CD4-positive, alpha-beta T cell treated with Interleukin-17A for 4 hours (primary cell): ENCODE measurements at places on chromosomes 6 and 20.

DNA sequence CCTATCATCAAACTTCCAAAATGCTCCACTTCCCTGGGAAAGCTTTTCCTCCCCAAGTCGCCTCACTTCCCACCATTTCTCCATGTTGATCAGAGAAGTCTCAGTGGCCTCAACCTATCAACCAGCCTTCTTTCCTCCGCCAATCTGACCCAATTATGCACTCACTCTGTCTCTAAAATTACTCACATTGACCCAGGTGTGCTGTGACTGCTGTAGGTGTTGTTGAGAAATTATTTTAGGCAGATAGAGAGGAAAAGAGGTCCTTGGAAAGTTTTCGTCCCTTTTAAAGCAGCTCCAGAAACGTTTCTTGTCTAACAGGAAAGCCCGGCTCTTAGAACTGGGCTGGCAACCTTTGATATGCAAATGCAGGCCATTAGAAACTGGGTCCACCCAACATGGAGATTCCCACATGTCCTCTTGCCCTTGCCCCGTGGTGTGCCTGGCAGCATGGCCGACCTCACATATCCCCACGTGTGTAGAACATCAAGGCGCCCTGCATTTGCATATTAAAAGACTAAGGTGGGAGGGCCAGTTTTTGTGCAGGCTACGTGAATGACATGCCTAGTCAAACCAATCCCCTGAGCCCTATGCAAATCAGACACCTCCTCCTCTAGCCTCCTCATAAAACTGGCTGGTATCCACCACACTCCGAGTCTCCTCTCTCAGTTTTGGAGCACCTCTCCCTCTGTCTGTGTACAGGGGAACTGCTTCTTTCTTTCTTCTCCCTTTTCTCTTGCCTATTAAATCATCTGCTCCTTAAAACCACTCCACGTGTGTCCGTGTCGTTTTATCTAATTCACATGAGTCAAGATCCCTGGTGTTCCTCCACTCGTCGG, 12.9 kb downstream of the IPCEF1 start:
- DNase-seq, result no peak

- peak; percentile 43 for DNase-seq
Measured at GRCh38 chr6:161111261-161111660, 119.7 kb downstream of the MAP3K4 start.

- DNase-seq, result no peak
Measured at GRCh38 chr6:45685076-45685475, 307.3 kb upstream of the SUPT3H start.

DNA sequence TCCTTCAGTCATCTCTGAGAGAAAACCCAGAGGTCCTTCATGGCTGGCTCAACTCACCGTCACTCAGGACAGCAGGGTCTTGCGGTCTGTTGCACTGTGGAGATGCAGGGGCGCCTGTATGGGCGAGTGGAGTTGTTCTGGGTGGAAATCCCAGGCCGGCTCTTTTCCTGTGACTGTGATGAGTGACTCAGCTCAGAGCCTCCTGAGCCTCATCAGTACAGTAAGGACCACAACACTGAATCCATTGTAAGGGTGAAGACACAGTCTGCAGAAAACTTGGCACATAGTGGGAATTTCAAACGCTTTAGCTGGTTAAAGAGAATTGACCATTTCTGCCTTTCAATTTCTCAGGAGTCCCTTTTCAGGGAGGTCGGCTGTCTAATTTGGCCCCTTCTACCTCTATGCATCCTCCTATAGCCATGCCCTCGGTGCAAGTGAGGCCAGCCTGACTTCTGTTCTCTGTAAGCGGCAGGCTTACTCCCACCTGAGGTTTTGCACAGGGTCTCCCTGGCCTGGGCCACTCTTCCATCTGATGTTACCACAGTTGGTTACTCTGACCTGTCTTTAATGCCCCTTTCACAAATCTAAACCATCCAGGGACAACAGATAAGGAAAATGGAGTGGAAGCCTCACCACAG, 35.5 kb upstream of the TBXT start:
- DNase-seq, result no peak

DNA sequence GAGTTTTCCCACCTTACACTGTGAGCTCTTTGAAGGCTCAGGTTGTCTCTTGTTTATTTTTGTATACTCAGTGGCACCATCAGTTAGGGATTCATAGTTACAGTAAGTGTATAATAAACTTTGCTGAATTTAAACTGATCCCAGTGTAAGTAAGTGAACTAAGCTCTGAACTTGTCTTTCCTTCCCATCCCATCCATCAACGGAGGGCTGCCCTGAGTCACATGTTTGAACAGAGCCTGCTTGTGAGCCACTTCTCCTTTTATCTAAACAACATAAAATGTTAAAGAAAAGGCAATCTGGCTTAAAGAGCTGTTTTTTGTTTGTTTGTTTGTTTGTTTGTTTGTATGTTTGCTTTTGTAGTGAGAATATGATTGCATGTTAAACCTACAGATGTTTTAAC, 185.7 kb upstream of the MARCKS start:
- no peak for DNase-seq

- DNase-seq, result no peak
Measured at GRCh38 chr6:90973188-90973587, 386.3 kb upstream of the MAP3K7 start.

GRCh38 chr6:87908978-87909811, 138.4 kb upstream of the SPACA1 start:
- DNase-seq, result no peak

GRCh38 chr20:6434131-6434530, 311.3 kb upstream of the FERMT1 start:
- DNase-seq, result no peak

- DNase-seq, result no peak
Measured at GRCh38 chr6:56689114-56689513, 46.4 kb upstream of the DST start.

DNA sequence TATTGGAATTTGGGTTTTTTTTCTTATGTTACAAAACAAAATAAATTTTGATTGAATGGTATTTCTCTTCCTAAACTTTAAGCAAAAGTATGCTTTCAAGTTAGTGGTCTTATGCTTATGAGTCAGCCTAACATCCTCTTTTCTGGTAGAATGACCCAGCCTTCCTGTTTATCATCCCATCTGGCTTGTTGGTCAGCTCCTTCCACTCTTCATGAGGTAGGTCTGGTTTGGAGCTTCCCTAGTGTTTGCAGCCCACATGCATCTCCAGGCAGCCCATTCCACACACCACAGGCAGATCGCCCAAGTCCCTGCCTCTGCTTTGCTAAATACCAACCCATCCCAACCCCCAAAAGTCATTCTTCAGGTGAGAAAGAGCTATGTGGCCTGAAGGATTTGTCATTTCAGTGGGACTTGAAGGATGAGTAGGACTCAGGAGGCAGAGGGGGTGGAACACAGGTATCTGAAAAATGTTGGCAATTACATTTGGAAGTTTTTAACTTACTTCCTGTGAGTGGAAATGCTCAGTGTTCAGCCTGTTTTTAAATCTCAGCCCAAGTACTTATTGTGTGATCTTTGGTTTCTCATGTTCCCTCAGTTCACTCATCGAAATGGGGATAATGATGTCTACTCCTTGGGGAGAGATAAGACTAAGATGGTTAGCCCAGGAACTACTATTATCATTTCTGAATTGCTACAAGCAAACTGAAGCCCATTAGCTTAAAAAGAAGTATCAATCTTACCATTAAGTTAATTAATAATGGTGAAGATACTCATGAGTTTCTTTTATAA, 294.0 kb downstream of the ADGB start:
- DNase-seq, result no peak

DNA sequence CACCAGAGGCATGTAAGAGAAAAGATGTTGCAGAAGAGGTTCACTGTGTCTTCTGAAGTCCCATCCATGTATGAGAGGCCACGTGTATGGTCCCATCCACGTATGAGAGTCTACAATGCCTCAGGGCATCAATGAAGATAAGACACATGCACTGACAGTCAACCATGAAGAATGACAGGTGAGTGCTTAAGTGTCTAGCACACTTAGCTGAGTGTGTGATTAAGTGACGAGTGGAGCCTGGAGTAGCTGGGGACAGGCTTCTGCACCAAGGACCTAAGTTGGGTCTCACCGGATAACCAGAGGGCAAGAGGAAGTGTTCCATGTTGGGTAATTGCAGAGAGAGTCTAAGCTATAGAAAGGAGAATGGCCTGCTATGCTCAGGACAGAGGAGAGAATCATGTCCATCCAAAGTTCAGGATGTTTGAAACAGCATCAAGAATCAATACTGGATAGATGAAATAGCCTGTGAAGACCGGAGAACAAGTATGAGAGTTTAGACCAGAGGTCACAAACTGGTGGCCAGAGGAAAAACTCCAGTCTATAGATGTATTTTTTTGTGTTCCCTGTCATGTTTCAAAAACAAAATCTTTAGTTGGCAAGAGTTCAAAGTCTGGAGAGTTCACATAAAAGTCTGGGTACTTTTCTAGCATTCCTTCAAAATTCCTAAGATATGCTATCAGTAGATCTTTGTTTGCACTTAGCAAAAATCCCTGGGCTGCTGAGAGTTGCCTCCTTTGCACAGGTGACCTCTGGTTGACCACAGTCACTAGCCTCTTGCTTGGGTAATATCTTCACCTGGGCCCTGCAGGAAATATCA, 165.8 kb downstream of the KIF16B start:
- DNase-seq, result no peak

- DNase-seq, result no peak
Measured at GRCh38 chr6:142118925-142119324, 13.8 kb upstream of the GJE1 start.

- DNase-seq, result no peak
Measured at GRCh38 chr20:62198496-62198895, 15.7 kb downstream of the MTG2 start.

DNA sequence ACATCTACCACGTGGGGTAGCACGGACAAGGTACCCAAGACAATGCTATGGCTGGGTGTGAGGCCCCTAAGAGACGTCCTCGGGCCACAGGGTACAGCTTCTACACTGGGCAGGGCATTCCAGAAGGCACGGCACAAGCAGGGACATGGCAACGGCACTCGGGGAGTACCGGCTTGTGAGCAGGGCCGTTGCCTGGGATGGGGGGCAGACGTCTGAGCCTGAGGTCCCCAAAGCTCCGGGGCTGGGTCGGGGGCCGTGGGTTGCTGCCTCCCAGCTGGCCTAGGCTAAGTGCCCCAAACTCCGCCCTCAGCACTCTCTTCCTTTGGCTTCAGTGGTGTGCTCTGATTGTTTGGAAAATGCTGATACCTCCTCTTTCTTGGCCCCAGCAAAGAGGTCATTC, 110.6 kb downstream of the SULF2 start:
- no peak for DNase-seq

DNA sequence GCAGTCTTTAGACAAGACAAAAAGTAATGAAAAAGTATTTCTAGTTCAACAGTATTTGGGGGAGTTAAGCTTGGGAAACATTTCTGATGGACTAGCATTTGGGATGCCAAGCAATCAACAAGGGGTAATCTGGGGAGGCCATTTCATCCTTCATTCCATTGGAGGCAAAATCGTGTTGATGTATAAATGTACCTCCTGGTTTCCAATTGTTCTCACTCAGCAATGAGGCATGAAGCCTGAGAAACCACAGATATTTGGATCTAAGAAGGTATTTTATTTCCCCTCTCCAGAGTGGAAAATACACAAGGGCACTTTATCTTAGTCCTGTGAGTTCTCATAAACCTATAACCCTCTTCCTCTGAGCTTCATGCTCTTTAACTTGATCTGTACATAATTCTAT, 68.2 kb downstream of the TBX18 start:
- no peak for DNase-seq

DNA sequence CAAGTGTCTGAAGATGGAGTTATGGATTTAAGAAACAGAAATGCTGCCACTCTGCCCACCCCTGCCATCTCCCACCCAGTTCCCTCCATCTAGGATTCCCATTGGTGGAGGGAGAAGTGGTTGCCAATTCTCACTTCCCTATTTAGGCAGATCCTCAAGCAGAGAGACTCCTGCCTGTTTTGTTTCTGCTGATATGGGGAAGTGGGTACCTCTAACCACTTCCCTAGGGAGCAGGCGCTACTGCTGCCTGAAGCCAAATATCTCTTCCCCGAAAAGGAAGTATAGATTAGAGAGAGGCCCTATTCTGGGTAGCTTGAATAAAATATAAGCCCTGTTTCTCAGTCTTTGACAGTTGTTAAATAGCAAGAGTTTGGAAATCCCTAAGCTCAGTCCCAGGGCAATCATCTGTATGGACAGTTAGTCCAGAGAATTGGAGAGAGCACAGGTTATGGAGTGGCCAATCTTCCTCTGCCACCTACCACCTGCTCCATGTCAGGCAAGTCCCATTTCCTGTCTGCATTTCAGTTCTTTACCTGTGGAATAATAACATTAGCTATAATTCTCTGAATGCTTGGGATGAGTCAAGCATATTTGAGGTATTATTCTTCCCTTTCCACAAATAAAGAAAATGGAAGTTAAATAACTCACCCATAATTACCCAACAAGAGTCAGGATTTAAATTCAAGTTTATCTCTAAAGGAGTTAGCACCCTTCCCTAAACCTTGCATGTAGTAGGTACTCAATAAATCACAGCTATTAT, 2.6 kb upstream of the ADGB start:
- no peak for DNase-seq

DNA sequence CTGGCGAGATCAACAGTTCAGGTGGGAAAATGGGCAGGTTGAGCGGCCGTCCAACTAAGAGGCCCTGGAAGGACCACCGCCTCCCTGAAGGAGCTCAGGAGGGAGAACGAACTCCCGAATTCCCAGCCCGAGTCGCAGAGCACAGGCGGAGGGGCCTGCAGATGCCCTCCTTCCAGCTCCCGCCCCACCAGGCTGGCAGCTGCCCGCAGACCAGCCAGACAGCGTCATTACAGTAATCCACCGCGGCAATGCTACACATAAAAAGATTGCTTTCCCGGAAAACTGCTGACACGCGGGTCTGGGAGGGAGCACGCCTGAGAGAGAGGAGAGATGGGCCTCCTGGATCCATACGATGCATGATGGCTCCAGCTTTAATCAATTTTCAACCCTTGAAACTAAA, 30.5 kb upstream of the SLCO4A1 start:
- DNase-seq, result no peak

- DNase-seq, result no peak
Measured at GRCh38 chr6:72940265-72940664, 285.0 kb downstream of the KHDC1L start.

GRCh38 chr6:40338306-40338705, 248.9 kb downstream of the LRFN2 start:
- no peak for DNase-seq

DNA sequence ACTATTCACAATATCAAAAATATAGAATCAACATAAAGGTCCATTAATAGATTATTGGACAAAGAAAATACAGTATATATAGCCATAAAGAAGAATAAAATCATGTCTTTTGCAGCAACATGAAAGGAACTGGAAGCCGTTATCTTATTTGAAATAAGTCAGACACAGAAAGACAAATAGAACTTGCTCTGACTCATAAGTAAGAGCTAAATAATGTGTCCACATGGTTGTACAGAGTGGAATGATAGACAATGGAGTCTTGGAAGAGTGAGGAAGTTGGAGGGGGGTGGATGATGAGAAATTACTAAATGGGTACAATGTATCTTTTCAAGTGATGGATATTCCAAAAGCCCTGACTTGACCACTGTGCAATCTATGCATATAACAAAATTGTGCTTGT, 613.5 kb downstream of the PHF3 start:
- DNase-seq, result no peak

- no peak for DNase-seq
Measured at GRCh38 chr6:100138346-100139022, 144.5 kb upstream of the MCHR2 start.
